ENCODE measurements at places on chromosomes 4 and X.

- DNase-seq = no peak
Measured at GRCh38 chr4:71429962-71430361, 91.1 kb downstream of the SLC4A4 start.

- DNase-seq = no peak
Measured at GRCh38 chr4:86367577-86367976, 7.7 kb upstream of the MAPK10 start.

DNA sequence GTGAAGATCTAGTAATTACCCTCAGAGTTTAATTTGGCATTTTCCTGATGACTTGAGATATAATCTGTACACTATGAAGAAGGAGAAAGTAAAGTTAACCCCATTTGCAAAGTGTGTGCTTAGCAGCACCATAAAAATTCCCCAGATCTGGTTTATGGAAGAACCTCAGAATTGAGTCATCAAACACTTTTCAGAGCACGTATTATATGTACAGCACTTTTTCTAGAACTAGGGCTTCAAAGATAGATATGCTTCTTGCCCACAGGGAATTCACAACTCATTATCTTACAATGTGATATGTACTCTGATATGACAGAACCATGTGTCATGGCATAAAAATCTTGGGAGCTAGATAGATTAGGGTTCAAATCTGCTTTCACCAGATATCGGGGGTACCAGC lies 150.9 kb downstream of the SLC10A7 start:
- DNase-seq = no peak

DNA sequence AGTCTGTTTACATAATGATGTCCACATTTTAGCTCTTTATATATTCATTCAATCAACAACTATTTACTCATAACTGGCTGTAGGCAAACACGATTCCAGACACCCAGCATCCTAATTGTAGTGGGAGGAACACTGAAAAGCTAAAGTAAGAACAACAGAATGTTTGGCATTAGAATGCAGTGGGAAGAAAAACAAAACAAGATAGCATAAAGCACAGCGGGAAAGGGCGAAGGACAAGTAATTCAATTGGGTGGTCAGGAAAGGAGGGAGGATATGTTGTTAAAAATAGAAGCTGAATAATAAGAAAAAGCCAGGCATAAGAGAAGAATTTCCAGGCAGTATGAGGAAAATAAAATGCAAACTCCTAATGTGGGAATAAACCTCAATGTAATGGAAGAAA lies 189.5 kb upstream of the FAT4 start:
- DNase-seq = no peak

- peak; percentile 9 for DNase-seq
Measured at GRCh38 chr4:36386691-36387090, 105.3 kb downstream of the DTHD1 start.

DNA sequence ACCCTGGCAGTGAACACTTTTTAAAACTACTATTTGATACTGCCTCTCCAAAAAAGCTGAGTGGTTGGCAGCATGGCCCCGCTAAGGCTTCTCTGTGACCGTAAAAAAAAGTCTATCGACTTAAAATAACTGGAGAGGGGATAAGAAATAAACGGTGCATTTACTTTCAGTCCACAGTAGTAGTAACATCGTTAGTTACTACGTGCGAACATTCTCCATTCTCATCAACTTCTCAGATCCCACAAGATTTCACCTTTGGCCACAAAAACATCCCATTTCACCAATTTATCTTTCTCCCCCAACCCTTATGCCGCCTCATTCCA lies 524 bp upstream of the EXOSC9 start:
- DNase-seq = no peak

- DNase-seq = no peak
Measured at GRCh38 chr4:47187608-47188007, 156.2 kb downstream of the GABRB1 start.

DNA sequence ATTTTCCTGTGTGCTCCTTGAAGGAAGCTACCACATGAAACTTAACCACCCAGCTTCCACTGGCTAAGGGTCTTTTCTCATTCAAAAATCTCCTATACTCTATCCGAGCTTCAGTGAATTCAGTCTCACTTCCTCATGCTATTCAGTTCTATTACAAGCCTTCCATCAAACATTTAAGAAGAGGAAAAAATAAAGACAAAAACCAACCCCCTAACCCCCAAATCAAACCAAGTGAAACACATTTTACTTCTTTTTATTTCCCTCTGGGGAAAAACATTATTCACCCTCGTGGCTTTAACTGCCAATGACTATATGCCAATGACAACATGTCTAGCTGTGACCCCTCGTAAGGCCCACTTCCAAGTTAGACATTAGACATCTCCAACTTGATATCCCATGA lies 16.2 kb upstream of the WDR19 start:
- no peak for DNase-seq

DNA sequence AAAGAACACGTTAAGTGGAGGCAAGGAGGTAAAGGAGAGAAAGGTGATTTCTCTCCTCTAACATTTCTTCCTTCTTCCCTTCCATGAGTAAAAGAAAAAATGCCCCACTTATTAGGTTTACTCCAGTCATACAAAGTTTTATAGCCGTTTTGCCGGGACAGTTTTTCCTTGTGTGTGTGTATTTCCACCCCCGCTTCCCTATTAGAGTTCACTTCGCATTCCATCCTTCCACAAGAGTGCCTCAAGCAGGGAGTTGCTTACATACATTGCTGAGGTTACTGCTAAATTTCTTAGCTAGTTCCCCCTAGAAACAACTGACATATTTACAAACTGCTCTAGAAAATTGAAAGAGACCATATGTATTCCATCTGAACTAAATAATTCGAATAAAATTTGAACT lies 45.2 kb upstream of the BMP15 start:
- DNase-seq = no peak

DNA sequence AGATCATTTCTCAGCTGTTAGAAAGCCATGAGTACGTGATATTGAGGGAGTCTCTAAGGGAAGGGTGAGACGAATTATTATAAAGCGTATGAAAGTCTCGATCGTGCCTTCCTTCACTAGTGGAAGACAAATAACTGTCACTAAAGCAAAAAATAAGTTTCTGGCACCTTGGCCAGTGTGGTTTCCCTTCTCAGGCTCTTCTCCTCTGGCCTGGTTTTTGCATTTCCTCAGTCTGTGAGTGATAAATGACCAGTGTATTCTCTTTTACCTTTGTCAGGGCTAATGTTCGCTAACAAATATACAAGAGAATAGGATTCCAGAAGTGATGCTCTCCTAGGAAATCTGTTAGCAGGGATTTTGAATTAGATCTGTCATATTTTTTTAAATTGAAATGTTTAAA lies 19.6 kb downstream of the TXK start:
- no peak for DNase-seq

- no peak for DNase-seq
Measured at GRCh38 chr4:113952452-113953029, 26.9 kb downstream of the ARSJ start.

GRCh38 chr4:105662935-105663675 lies 45.4 kb downstream of the INTS12 start:
- no peak for DNase-seq

GRCh38 chrX:153845842-153846241 lies 15.5 kb upstream of the PDZD4 start:
- DNase-seq = no peak

GRCh38 chr4:21710179-21710835 lies 238.3 kb downstream of the KCNIP4 start:
- no peak for DNase-seq

GRCh38 chr4:84495794-84496261 lies 3.3 kb downstream of the NKX6-1 start:
- DNase-seq = no peak

GRCh38 chr4:37540486-37540885 lies 145.7 kb downstream of the RELL1 start:
- no peak for DNase-seq

DNA sequence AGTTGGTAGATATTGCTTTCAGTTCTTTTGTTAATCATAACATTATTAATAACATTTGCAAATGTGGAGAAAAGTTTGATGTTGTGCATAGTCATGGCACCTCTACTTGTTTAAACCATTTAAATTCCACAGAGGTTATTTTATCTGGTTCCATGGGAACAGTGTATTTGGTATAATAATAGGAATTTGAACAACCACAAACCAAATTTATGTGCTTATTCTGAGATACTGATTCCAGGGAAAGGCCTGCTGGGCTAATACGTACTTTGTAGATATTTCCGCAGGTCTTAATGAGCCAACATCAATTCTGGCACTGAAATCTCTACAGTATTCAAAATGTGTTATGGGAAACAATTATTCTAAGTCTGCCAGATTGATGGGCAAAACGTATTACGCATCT lies 319.0 kb downstream of the DKK2 start:
- no peak for DNase-seq

DNA sequence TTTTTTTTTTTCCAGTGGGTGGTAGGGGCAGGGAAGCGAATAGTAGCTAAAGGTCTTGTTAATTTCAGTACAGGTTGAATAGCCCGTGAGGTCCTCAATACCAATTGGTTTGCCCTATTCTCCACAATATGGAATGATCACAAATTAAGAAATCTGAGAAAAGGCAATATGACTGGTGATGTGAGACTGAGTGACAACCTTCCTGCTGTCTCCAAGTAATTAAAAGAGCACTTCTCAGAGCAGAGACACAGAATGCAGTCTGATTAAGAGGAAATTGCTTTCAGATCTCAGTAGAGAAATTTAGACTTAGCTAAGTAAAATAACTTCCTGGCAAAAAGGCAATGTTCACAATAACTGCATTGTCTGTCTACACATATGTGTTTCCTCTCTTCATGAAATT lies 23.0 kb downstream of the GPR174 start:
- no peak for DNase-seq

GRCh38 chrX:26908218-26908617 lies 554.9 kb downstream of the PPP4R3C start:
- DNase-seq = no peak

DNA sequence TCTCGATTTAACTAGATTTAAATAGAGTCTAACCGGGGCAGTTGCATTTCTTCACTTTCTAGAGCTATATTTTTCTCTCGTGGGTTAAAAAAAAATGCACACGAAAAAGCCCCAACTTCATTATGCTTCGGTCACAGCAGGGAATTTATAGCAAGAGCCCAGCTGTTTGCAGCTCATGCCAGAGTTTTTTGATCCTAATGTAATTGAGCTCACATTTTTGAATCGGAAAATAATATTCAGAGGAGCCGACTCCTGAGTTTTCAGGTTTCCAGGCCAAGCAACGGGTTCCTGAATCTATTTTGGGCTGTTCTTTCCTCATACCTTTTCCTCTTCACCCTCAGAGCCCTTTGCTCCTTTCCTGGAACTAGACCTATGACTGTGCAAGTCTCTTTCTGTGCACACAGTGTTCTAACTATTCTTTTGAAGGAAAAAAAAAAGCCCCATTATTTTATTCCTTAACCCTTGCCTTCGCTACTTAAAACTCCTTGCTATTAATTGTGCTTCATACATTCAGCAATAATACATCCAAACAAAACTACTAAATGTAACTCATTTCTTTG lies 27.5 kb upstream of the ESX1 start:
- DNase-seq = no peak

GRCh38 chr4:52249581-52249980 lies 198.5 kb downstream of the SPATA18 start:
- no peak for DNase-seq

- DNase-seq = no peak
Measured at GRCh38 chr4:23770011-23770410, 119.8 kb downstream of the PPARGC1A start.

GRCh38 chr4:124481123-124481522 lies 231.4 kb downstream of the ANKRD50 start:
- DNase-seq = no peak

DNA sequence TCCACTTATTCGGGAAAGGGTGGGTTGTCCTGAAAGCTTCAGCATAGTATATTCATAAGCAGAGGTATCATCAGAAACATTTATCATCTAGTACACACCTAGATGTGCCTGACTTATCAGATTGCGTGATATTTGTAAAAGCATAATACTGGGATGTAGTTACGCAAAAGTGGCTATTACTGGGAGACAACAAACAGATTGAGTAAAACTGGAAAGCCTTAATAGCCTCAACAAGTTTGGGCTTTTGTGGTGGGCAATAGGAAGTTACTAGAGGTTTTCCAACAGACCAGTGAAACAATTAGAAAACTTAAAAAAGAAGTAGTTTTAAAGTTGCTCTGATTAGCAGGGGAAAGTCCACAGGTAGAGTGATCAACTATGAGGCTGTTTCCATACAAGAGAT lies 39.8 kb downstream of the GPRIN3 start:
- no peak for DNase-seq

DNA sequence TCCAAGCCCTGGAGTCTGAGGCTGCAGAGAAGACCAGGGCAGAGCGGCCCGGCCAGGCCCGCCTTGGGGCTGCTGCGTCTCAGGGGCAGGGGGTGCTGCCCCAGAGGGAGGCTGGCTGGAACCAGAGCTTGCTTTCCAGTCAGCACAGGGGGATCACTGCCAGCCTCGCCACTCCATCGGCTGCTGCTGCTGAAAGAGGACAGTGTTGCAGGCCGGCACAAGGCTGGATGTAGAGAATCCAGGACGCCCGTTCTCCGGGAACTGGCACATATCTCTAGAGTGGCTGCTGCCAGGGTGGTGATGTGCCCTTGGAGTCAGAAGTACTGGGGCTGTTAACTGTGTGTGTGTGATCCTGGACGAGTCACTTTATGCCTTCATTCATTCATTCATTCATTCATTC lies 31.9 kb upstream of the SORCS2 start:
- no peak for DNase-seq

- DNase-seq = no peak
Measured at GRCh38 chr4:77093401-77093800, 17.6 kb upstream of the CCNI start.

GRCh38 chr4:182822554-182822953 lies 94.6 kb downstream of the DCTD start:
- no peak for DNase-seq

- DNase-seq = no peak
Measured at GRCh38 chr4:38519666-38520065, 144.3 kb upstream of the KLF3 start.

DNA sequence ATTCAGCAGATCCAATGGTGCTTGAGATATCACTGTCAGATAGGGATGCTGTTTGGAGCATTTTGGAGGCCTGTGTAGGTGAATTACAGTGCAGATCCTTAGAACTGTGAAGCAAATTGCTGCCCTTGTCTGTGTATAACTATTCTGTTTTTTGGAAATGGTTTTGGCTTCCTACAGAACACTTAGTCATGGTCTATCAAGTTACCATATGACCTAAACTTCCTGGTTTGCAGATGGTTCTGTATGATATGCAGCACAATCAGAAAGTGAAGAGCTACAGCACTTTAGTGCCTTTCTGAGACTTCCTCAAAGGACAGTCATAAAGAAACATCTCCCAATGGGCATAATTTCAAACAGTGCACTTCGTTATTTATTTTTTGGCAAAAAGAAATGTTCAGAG lies 688.6 kb downstream of the SH3BGRL start:
- no peak for DNase-seq

- no peak for DNase-seq
Measured at GRCh38 chr4:48546336-48546735, 56.3 kb downstream of the ZAR1 start.

GRCh38 chrX:101986586-101986985 lies 54.8 kb upstream of the ZMAT1 start:
- DNase-seq = peak; percentile 0

DNA sequence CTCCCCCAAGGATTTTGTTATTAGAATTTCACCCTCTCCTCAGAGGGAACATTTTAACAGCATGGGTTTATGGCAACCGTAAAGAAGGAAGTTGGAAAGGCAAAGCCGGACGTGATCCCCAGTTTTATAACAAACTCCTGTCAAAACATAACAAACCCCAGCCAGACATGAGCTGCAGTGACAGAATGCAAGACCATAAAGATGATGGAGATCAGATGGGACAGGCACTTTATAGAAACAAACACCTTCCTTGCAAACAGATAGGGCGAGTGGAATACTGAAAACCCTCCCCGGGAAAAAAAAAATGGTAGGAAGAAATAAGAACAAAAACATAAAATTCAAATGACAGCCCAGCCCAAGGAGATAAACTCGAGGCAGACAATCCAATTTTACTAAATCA lies 281.4 kb downstream of the LDB2 start:
- DNase-seq = no peak

Data from SW 1271 (cell line).